HuH-7.5 (cell line): ENCODE measurements at places on chromosomes 2 and 18.

DNA sequence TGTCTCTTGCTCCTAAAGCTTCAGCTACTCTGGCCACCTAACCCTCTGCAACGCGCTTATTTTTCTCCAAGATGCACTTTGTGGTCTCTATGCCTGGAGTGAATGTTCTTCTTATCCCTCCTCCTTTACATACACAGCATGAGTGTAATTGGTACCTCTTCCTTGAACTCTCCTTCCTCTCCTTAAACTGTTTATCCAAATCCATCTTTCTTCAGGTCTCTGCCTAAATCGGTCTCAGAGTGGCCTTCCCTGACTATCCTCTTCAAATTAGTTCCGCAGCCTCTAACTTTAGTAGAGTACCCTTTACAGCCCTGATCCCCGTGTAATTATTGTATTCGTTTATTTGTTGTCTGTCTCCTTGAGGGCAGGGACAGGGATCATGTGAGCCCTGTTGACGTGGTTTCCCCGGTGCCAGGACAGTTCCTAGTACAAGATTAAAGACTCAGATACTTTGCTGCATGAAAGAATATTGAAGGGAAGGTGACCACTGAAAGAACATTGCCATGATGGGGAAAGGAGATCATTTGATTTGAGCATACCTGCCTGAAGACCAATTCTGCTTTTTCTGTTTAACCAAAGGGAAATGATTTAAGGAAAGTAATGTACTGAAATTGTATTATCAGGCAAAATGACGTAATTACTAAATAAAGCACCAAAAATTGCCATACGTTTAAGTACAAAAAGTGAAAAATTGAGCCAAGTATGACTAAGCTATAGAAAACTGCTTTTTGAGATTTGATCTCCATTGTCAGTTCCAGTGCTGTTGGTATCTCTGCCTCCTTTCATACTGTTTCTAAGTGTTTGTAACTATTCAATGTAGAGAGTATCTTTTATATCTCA lies 1.2 kb downstream of the CNOT9 start:
- DNase-seq = no peak

GRCh38 chr2:28382755-28383154 lies 9.9 kb upstream of the FOSL2 start:
- DNase-seq = no peak

DNA sequence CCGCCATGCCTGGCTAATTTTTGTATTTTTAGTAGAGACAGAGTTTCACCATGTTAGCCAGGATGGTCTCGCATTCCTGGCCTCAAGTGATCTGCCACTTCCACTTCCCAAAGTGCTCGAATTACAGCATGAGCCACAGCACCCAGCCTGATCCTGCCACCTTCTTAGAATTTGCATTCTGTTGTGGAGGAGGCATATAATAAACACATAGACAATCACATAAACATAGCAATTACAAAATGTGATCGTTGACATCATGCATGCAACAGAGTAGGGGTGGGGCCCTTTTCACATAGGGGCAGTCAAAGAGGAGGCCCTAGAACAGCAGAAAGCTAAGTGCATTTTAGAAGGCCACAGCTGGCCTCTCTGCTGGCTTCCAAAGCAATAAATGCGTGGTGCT lies 39.9 kb upstream of the TSPYL6 start:
- no peak for DNase-seq

DNA sequence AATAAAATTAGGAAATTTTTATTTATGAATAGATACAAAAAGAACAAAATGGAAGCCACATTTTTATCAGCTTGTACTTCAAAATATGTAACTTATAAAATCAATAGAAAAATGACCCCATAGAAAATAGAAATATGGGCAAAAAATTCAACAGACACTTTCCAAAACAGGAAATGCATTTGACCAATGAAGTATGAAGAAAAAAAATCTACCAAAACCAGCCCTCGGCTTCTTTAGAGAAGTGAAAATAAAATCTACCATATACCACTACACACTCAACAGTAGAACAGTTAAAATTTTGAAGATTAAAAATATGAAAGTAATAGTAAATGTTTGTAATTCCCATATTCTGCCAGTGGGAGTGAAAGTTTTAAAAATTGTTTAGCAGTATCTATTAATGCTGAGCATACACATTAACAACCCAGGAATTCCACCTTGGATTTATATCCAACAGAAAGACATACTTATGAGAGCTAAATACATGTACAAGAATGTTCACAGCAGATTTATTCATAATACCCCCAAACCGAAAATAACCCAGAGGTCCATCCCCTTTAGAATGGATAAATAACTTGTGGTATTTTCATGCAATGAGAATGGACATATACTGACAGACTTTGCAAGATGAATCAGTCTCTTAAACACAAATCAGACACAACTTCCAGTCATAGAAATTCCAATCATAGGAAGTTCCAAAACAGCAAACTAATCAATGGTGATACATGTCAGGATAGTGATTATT lies 318.0 kb downstream of the FIGN start:
- DNase-seq = no peak

GRCh38 chr2:9533663-9534062 lies 22.0 kb downstream of the ADAM17 start:
- no peak for DNase-seq

DNA sequence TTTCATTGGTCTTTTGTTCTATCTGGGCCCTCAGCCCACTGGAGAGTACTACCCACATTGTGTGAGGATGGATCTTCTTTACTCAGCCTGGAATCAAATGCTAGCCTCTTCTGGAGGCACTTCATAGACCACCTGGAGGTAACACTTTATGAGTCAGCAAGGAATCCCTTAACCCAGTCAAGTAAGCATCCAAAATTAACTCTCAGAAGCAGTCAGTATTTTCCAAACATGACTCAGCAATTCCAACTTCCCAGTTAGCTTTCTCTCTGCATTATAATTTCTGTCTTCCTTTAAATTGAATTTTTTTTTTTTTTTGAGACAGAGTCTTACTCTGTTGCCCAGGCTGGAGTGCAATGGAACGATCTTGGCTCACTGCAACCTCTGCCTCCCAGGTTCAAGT lies 142.7 kb downstream of the ACKR3 start:
- DNase-seq = no peak

DNA sequence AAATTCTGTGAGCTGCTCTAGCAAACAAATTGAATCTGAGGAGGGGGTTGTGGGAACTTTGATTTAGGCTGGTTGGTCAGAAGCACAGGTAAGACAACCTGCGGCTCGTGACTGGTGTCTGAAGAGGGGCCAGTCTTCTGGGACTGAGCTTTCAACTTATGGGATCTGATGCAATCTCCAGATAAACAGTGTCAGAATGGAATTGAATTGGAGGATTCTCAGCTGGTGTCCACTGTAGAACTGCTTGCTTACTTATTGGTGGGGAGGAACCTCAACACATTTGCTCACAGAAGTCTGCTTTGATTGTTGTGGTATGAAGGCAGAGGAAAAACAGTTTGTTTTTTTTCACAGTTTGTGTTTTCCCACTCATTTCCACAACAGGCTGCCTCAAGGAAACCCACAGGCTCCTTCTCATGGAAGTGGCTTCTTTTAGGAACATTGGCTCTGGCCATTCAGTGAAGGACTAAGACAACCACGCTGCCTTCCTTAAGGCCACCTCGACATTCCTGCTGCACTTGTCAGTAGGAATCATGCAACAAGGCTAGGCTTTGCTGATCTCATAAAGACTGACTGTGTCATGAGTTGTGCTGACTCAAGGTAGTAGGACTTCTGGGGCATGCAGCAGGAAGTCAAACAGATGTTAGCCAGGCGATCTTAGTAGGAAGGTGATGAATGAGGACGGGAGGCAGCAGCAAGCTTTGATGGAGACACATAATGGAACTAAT lies 104.7 kb downstream of the TSN start:
- no peak for DNase-seq

DNA sequence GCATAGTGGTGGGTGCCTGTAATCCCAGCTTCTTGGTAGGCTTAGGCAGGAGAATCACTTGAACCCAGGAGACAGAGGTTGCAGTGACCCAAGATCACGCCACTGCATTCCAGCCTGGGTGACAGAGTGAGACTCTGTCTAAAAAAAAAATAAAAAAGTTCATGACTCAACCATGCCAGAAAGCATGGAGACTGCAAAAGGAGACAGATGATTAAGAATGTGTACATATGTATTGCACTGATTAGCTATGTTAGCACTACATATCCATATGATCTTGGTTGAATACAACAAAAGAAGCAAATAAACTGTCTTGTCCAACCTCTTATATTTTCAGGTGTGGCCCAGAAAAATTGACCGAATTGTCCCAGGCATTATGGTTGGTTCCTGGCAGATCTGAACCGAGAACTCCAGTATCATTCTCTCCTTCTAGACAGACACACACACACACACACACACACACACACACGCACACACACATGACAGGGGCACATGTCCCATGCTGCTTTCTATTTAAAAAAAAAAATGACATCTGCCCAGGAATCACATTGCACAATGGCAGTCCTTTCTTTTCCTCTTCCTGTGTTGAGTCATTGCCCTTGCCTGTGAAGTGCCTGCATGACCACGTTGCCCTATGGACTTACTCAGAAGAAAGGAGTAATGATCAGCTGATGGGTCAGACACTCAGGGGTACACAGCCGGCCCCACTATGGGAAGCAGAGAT lies 65.6 kb downstream of the MYCN start:
- DNase-seq = peak; percentile 28

DNA sequence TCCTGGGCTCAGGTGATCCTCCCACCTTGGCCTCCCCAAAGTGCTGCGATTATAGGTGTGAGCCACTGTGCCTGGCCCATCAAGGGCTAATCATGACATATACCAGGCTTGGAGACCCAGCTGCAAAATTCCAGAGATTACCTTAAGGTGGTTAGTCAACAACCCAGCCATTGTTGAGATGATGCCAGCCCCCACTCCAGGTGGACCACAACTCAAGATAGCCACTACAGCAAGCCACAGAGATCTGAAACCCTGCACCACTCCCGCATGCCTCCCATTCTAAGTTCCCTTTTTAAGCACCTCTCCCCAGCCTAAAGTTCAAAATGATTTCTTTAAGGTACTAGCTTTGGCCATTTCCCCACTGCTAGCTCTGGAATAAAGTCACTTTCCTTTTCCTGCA lies 4.6 kb upstream of the CLK1 start:
- no peak for DNase-seq
